Stimulated activated CD8-positive, alpha-beta memory T cell treated with anti-CD3 and anti-CD28 coated beads, Interleukin-7, amount 100 ng/mL, for 1 hour (primary cell): ENCODE measurements at places on chromosomes 16 and 17.
A peak's percentile ranks its signal among the peaks of the same experiment; 100 is the strongest.

DNA sequence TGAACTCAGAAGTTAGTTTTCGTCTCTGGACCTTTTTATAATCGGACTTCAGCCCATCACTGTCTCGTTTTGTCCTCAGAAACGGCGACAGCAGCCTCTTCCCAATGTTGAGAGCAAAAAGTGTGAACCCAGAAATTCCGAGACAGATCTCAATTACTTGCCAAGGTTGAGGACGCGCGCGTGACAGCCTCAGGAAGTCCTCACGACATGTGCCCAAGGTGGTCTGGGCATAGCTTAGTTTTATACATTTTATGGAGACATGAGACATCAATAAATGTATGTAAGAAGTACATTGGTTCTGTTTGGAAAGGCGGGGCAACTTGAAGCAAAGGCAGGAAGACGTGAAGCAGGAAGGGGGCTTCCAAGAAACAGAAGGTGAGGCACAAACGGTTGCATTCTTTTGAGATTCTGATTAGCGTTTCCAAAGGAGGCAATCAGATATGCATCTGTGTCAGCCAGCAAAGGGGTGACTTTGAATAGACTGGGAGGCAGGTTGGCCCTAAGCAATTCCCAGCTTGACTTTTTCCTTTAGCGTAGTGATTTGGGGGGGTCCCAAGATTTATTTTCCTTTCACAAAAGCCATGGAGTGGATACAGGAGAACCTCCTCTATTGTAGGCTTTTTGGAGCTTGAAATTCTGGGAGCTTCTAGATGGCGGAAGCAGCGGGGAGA is 583 bp upstream of the ZNF747 start:
- no peak for DNase-seq

- DNase-seq: no peak
Observed at GRCh38 chr16:12653820-12654392, 149.8 kb downstream of the CPPED1 start.

- DNase-seq: no peak
Observed at GRCh38 chr16:89096768-89097391, 3.2 kb downstream of the ACSF3 start.

GRCh38 chr16:62020681-62021080 is 15.6 kb downstream of the CDH8 start:
- no peak for DNase-seq

- no peak for DNase-seq
Observed at GRCh38 chr17:78048346-78049292, 79.9 kb downstream of the TMC6 start.

DNA sequence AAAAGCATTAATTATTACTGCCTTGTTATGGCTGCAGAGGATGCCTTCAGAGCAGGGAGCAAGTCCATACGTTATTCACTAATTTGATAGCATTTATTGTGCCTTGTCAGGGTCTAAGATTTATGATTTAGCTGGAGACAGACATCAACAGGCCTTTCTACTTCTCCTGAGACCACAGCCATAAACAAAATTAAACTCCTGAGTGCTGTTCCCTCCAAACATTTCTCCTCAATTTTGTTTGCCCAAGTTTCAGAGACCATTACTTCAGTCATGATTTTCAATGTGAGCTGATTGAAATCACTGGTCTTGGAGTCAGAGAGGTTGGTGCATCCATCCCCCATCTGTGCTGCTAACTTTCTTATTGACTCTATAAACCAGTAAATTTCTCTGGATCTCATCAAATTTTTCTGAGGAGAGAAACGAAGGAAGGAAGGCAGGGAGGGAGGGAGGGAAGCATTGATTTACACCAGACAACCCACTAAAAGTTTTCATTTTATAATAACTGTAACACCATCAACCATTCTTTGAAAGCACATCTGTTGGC is 423.6 kb upstream of the CDH11 start:
- DNase-seq: no peak

DNA sequence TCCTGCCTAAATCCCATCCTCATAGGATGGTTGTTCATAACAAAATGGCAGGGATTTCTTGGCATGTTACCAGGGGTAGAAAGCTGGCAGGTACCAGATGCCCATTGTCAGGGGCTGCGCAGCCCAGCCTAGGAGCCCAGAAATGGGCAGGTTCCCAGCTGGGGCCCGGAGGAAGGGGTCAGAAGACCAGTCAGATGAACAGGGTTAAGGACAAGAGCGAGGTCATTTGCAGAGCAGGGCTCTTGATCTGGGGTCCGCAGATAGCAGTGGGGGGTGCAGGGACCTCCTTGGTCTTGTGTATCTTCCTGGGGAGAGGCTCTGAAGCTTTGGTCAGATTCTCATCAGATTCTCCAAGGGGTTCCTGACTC is 52.3 kb upstream of the CDC42EP4 start:
- DNase-seq: no peak

GRCh38 chr16:10641953-10642949 is 52.5 kb downstream of the TEKT5 start:
- DNase-seq: no peak

- DNase-seq: no peak
Observed at GRCh38 chr16:52553322-52553721, 6.4 kb upstream of the TOX3 start.

GRCh38 chr16:75317101-75317522 is 65.7 kb upstream of the BCAR1 start:
- no peak for DNase-seq

- DNase-seq: peak; percentile 11
Observed at GRCh38 chr17:75487351-75488070, 27.8 kb downstream of the CASKIN2 start.

DNA sequence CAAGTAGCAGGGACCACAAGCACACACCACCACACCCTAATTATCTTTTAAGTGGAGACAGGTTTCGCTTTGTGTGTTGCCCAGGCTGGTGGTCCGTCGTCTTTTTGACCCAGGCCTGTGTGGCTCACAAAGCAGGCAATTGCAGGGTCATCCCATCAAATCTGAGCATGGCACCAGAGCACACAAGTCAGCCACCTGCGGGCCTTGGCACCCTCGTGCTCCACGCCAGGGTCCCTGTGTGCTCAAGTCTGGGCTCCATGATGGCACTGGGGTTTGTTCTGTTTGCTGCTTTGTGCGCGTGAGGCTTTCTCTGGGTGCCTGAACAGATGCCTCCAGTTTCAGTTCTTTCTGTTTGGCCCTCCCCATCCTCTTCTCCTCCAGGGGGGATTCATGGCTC is 2.4 kb upstream of the CAPN15 start:
- DNase-seq: no peak

- DNase-seq: no peak
Observed at GRCh38 chr16:12020009-12020408, 43.5 kb downstream of the SNX29 start.

- DNase-seq: no peak
Observed at GRCh38 chr16:15759070-15759469, 97.8 kb downstream of the MYH11 start.

- DNase-seq: no peak
Observed at GRCh38 chr16:3856367-3857141, 24.0 kb downstream of the CREBBP start.

DNA sequence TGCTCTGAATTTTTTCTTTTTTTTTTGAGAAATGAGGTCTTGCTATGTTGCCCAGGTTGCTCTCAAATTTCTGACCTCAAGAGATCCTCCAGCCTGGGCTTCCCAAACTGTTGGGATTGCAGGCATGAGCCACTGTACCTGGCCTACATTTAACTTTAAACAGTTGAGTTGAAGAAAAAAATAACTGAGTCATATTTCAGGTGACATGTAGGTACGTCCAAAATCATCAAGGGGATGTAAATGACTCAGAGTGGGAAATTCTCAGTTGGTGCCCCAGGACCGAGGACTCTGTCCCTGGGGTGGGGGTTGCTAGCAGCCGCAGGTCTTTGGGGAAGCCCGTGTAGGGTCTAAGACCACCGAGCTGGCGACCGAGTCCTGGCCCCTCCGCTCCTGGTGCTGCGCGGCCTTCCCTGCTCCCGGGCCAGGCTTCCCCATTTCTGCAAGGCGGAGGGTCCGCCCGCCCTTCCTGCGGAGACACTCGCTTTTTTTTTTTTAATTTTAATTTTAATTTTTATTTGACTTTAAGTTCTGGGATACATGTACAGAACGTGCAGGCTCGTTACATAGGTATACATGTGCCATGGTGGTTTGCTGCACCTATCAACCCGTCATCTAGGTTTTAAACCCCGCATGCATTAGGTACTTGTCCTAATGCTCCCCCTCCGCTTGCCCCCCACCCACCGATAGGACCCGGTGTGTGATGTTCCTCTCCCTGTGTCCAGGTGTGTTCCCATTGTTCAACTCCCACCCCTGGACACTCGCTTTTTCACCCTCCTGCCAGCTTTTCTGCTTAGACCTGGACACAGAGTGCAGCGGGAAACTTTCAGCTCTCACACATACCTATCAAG is 12.7 kb upstream of the N4BP1 start:
- DNase-seq: no peak

DNA sequence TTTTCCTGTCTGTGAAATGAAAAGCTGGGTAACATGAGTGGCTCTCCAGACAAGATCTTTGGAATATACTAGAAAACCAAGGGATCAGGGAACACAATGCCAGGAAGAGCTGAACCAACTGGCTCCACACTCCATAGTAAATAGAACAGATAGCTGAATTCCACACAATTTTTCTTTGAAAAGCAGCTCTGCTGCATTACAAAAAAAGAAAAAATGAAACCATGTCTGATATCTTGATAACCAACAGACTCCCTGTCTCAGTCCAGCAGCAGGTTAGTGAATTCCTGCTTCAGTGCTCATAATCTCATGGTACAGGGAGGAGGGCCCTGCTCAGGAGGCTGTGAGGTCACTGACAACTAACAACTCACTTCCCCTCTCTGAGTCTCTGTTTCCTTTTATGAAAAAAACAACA is 97.1 kb downstream of the CDH11 start:
- no peak for DNase-seq

GRCh38 chr16:55189682-55190636 is 134.0 kb upstream of the IRX6 start:
- no peak for DNase-seq

- DNase-seq: no peak
Observed at GRCh38 chr17:65198653-65199382, 61.6 kb downstream of the RGS9 start.

GRCh38 chr16:23836404-23837311 is 875 bp downstream of the PRKCB start:
- peak; percentile 33 for DNase-seq

GRCh38 chr16:9521749-9522370 is 430.4 kb downstream of the HAPSTR1 start:
- no peak for DNase-seq

GRCh38 chr16:84495506-84495905 is 9.0 kb downstream of the MEAK7 start:
- no peak for DNase-seq
